ENCODE measurements at places on chromosomes 5 and 9.

- DNase-seq = no peak
Observed at GRCh38 chr5:180641566-180641900, 7.9 kb downstream of the FLT4 start.

GRCh38 chr9:36843964-36844363 is 190.1 kb downstream of the PAX5 start:
- no peak for DNase-seq

- DNase-seq = no peak
Observed at GRCh38 chr5:74422030-74422429, 218.5 kb downstream of the ENC1 start.

DNA sequence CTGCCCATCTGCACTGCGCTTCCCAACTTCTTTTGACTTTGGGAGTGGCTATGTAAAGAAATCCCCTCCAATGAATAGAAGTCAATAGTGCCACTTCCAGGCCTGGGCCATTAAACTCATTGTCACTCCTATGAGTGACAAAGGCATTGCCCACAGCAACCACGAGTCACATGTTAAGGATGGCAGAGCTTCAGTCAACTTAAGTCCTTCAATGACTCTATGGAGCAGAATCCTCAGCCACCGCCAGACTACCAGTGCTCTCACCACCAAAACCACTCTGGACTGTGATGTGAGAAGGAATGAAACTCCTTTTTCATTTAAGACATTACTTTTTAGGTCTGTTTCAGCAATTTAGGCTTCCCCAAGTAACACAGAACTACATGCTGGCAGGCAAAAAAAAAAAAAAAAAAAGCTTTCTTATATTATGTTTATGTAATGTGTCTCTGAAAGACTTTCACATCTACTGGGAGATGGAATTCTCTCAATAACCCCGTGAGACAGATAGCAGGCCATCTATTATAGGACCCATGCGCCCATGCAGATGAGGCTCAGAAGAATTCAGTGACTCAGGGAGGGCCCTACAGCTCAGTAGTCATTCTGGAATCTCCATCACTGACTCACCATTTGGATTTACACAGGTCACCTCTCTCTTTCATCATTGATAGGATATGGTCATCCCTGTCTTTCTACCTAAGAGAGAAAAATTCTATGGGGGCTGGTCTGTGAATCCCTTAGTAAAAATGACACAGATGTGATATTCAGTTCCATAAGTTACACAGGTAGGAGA is 180.5 kb downstream of the CEMIP2 start:
- peak; percentile 34 for DNase-seq

- no peak for DNase-seq
Observed at GRCh38 chr5:171675511-171675910, 110.1 kb upstream of the SMIM23 start.

GRCh38 chr9:127033789-127034188 is 88.6 kb downstream of the ANGPTL2 start:
- peak; percentile 34 for DNase-seq

DNA sequence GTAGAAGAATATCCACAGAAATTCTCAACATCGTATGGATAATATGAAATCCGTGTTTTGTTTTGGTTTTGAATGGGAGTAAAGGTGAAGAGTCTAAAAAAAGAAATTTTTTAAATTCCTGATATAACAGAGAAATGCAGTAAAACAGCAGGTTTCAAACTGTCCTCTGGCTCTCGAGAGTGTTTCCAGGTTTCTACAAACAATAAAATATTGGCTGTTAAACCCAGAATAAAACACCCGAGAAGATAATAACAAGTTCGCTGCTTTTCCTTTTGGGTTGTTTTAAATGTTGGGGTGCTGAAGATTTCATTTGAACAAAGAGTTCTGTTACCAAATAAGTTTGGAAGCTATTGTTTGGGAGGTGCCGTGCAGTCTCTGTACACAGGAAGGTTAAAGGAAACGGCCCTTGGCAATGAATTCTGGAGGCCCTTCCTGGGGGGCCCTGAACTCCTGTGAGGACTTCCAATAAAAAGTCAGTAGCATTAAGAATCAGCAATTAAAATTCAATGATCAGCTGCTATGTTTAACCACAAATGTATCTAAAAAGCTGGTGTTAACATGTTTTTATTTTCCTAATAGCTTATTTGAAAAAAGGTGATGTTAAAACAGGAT is 215.8 kb downstream of the TSSK1B start:
- no peak for DNase-seq

- DNase-seq = peak; percentile 51
Observed at GRCh38 chr5:172144291-172144815, 43.7 kb downstream of the STK10 start.

DNA sequence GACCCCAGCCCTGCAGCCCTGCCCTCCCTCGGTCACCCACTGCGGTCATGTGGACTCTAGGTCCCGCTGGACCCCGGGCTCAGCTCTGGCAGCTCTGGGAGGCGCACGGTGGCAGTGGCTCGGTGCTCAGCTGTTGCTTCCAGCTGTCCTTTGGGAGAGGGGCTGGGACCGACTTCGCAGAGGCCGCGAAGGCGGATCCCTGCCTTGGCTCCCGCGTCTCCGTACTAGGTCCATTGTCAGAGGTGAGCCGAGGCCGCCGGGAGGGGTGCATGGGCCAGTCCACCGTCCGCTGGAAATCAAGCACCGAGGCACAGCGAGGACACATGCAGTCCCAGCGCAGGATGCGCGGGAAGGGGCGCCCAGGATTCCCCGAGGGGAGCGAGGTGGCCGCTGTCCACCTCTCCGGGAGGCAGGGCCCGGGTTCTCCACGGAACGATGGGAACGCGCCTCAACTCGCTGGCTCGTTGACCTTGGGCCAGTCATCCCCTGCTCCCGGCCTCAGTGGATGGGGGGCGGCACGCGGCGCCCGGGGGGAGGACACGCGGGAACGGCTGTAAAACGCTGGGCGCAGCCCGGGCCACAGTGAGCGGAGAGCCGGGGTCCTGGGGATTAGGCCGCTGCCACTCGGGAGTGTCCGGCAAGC is 732 bp downstream of the GBGT1 start:
- no peak for DNase-seq

DNA sequence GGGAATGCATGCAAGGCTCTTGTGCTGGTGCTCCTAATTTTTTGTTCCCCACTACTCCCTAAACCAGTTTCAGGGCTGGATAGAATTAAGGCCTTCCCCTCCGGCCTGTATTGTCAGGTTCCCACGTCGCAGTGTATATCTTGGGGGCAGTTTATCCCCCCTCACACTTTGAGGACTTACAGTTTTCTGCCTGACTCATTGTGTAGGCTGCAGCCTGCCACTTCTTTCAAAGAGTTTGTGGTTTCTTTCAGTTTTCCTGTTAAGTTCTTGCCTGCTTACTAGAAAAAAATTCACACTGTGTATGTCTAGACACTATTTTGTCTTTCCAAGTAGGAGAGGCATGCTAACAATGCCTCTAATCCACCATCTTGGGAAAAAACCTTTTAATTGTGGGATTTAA is 28.4 kb upstream of the BTNL3 start:
- no peak for DNase-seq

GRCh38 chr5:149857499-149857898 is 87.1 kb downstream of the PDE6A start:
- DNase-seq = peak; percentile 72

DNA sequence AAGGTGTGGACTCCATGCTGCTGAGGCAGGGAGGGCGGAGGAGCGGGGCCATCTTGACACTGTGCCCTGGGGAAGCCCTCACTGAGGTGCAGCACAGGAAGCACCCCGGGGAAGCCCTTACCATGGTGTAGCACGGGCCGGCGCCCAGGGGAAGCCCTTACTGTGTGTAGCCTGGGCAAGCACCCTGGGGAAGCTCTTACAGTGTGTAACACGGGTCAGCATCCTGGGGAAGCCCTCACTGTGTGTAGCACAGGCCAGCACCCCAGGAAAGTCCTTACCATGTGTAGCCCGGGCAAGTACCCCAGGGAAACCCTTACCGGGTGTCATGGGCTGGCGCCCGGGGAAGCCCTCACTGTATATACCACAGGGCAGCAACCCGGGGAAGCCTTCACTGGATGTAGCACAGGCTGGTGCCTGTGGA is 62.6 kb upstream of the ZNF354B start:
- no peak for DNase-seq

DNA sequence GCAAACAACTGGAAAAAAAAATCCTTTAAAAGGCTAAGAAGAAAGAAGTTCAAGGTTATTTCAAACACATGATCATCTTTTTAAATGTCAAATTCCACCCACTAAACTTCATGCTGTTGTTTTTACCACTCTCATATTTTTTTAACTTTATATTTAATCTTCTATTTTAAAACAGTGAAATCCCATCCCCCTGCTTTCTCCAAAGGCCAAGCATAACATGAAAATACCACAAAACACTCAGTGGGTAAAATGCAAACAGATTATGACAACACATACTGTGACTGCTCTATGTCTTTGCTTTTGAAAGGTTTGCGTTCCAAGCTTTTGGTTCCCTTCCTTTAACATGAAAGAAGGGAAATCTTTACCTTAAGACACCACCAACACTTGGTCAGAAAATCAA is 127.6 kb downstream of the SNCAIP start:
- DNase-seq = no peak
